ENCODE measurements at places on chromosomes 4 and X.

DNA sequence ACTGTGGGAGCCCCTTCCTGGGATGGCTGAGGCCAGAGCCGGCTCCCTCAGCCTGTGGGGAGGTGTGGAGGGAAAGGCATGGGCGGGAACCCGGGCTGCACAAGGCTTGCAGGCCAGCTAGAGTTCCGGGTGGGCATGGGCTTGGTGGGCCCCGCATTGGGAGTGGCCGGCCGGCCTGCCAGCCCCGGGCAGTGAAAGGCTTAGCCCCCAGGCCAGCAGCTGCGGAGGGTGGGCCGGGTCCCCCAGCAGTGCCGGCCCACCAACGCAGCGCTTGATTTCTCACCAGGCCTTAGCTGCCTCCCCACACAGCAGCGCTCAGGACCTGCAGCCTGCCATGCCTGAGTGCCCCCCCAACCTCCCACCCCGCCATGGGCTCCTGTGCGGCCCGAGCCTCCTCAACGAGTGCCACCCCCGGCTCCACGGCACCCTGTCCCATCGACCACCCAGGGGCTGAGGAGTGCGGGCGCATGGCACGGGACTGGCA, 78.0 kb downstream of the COX7B2 start:
- no peaks in the 10 kb centered on the region for H3K27me3 ChIP-seq
- no peak for DNase-seq
- H3K27ac ChIP-seq, result no peak overlapping the region
- H3K4me3 ChIP-seq, result no peak overlapping the region
- H3K36me3 ChIP-seq, result no peaks in the 10 kb centered on the region

GRCh38 chr4:105936901-105937300, 41.6 kb downstream of the NPNT start:
- no peak overlapping the region for H3K27ac ChIP-seq
- no peaks in the 10 kb centered on the region for H3K27me3 ChIP-seq
- no peak overlapping the region for H3K4me3 ChIP-seq
- H3K4me1 ChIP-seq, result no peaks in the 10 kb centered on the region

DNA sequence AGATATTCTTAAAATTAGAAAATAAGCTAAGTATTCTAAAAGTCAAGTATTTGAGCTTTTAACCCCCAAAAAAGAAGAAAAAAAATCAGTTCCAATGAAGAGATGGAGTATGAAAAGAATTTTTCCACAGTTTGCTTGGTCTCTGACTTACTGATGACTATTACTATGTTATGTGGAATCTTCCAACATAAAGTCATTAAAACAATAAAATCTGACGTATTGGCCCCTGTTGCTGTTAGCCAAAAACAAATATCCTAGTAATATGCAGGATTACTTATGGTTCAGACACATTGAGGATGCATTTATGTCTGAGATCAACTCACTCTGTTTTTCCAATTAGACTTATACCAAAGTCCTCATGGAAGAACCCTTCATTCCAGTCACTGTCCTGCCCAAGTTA, 517.2 kb upstream of the ADGRL3 start:
- no peaks in the 10 kb centered on the region for H3K36me3 ChIP-seq
- no peak overlapping the region for H3K4me3 ChIP-seq
- no peak for DNase-seq
- no peaks in the 10 kb centered on the region for H3K4me1 ChIP-seq

- H3K4me3 ChIP-seq, result no peak overlapping the region
- no peak overlapping the region for H3K27ac ChIP-seq
- no peak for DNase-seq
- no peaks in the 10 kb centered on the region for H3K27me3 ChIP-seq
- no peaks in the 10 kb centered on the region for H3K36me3 ChIP-seq
Measured at GRCh38 chr4:182126603-182127002, 116.6 kb upstream of the TENM3 start.

GRCh38 chr4:78928835-78929234, 10.4 kb downstream of the PAQR3 start:
- H3K27ac ChIP-seq, result no peak overlapping the region
- H3K27me3 ChIP-seq, result no peaks in the 10 kb centered on the region
- DNase-seq, result no peak
- H3K36me3 ChIP-seq, result peaks cover 26% of the 10 kb centered on the region

DNA sequence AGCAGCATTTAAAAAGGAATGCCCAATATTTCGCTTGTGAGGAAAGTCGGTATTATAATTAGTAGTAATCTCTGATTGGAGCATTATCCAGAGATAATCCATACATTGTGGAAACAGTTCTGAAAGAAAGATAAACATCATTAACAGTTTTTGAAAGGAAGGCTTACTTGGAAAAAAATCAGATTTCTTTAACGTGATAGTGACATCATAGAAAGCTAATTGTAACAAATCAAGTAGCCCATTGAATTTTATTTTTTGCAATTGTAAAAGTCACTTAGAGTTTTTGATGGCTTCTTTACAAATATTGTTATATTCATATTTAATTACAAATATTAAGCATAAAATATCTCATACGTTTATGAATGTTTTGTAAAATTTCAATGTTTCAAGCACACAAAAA, 11.6 kb upstream of the NR3C2 start:
- H3K27ac ChIP-seq, result no peak overlapping the region
- H3K4me3 ChIP-seq, result no peak overlapping the region
- no peak for DNase-seq
- H3K27me3 ChIP-seq, result peaks cover 2% of the 10 kb centered on the region
- no peaks in the 10 kb centered on the region for H3K4me1 ChIP-seq

- no peak overlapping the region for H3K27ac ChIP-seq
- H3K4me1 ChIP-seq, result no peaks in the 10 kb centered on the region
- H3K36me3 ChIP-seq, result no peaks in the 10 kb centered on the region
- H3K4me3 ChIP-seq, result no peak overlapping the region
- no peak for DNase-seq
- no peaks in the 10 kb centered on the region for H3K27me3 ChIP-seq
Measured at GRCh38 chr4:26782168-26782829, 78.3 kb upstream of the STIM2 start.

DNA sequence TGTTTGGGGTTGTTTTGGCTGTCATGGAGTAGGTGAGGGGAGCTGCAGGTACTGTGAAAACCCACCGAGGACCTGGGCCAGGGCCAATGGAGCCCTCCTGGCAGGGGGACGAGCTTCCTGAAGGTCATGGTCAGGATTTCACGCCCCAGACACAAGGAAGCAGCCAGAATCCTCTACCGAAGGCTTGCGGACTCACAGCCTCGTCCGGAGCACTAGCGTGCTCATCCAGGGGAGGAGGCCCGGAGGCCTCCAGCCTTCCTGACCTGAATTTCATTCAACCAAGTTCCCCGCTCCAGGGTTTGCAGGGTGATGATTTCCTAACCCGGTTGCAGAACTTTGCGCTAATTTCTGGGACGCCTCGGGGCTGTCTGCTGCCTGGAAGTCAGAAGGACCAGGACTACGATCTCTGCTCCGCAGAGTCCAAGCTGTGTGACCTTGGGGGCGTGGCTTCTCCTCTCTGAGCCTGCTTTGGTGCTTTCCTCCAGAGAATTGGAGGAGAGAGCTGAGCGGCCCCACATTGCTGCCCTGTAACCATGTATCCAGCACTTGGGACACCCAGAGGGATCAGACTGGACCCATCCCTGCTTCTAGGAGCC, 56.2 kb upstream of the ADRA2C start:
- no peak for DNase-seq
- no peaks in the 10 kb centered on the region for H3K36me3 ChIP-seq
- H3K27ac ChIP-seq, result no peak overlapping the region
- H3K4me3 ChIP-seq, result no peak overlapping the region

GRCh38 chr4:19372390-19372789, 879.3 kb upstream of the SLIT2 start:
- no peaks in the 10 kb centered on the region for H3K36me3 ChIP-seq
- H3K4me1 ChIP-seq, result no peaks in the 10 kb centered on the region
- H3K27ac ChIP-seq, result no peak overlapping the region
- DNase-seq, result no peak

DNA sequence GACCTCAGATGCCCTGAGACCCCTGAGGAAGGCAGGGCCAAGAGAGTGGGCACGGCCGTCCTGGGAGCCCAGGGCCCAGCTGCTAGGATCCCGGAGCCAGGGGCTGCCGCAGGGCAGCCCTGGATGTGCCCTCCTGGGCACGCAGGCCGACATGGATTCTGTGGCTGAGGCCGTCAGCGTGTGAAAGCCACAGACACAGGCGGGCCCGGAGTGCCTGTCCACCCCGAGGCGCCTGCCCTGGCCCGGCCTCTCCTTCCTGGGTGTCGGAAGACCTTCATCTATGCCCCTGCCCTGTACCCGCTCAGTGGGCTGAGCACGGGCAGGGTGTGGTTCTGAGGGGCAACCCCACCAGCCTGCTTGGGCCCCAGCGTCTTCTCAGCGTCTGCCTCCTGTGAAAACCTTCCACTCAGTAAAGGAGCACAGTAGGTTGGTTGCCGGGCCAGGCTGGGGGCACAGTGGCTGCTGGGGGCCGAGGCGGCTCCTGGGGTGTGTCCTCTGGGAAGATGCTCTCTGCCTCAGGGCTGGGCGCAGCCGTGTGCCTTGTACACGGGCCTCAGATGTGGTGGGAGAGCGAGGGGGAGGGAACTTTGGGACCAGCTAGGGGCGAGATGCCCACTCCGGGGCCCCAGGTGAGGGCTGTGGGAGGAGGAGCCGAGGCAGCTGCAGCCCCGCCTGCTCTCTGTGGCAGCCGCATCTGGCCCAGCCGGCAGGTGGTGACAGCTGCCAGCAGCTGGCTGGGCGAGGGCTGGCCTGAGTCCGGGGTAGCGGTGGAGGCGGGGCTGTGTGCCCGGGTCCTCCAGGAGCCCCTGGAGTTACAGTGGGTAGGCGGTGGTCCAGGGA, 20.8 kb downstream of the FGFRL1 start:
- DNase-seq, result no peak
- H3K27me3 ChIP-seq, result no peaks in the 10 kb centered on the region
- no peak overlapping the region for H3K27ac ChIP-seq

DNA sequence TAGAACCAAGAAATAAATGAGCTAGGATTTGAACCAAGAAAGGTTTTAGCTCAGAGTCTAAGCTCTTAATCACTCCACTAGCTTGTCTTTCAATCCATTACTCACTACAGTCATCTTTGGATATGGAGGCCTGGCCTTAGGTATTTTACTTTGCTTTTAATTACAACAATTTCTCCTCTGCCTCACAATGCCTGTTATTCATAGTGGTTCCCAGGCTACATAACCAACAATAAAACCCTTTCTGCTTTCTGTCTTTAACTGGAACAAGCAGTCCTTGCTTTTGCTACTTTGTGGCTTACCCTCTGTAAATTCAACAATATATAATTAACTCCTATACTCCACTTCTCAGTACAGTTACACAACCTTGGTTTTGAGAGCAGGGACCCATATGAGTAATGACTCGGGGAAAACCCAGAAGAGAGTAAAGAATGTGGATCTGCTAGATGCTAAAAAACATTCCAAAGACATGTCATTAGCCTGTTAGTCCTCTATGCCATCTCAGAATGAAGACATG, 94.7 kb upstream of the NAP1L5 start:
- H3K27me3 ChIP-seq, result peaks cover 3% of the 10 kb centered on the region
- peaks cover 13% of the 10 kb centered on the region for H3K4me1 ChIP-seq
- H3K27ac ChIP-seq, result no peak overlapping the region
- DNase-seq, result no peak
- no peak overlapping the region for H3K4me3 ChIP-seq

GRCh38 chr4:24824720-24825119, 29.3 kb downstream of the SOD3 start:
- DNase-seq, result no peak
- H3K27ac ChIP-seq, result no peak overlapping the region
- H3K36me3 ChIP-seq, result no peaks in the 10 kb centered on the region
- no peaks in the 10 kb centered on the region for H3K27me3 ChIP-seq
- H3K4me1 ChIP-seq, result no peaks in the 10 kb centered on the region
- no peak overlapping the region for H3K4me3 ChIP-seq

DNA sequence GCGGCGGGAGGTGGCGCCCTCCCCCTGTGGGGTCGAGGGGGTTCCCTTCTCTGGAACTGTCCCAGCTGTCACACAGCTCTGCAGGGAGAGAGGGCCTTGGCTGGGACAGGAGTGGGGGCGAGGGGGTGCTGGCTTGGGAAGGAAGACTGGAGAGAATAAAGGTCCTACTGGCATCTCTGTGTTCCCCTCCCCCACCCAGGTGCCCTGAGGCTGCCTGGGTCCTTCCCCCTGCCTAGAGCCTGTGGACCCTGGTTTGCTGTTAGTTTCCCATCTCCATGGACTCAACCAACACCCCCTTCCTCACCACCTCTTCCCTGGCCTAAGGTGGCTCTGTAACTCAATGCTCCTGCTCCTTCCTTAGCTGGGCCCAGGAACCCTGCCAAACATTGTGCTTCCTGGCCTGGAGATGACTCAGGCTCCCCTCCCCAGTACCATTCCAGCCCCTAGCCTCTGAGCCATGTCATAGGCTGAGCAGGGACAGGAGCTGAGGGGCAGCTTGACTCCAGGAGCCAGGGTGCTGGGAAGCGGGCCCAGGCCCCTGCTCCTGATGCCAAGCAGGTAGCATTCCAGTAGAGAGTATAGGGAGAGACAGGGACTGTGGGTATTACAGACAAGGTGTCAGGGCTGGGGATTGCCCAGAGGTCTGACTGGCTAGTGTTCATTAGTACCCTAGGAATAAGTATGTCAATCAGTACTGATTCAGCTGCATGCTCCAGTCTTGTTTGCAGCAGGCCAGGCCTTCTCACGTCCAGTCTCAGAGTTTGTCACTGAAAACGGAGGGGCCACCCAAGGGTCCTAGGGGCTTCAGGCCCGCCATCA, 100.7 kb downstream of the EFNB1 start:
- no peaks in the 10 kb centered on the region for H3K36me3 ChIP-seq
- no peaks in the 10 kb centered on the region for H3K4me1 ChIP-seq
- no peak overlapping the region for H3K4me3 ChIP-seq
- DNase-seq, result no peak

DNA sequence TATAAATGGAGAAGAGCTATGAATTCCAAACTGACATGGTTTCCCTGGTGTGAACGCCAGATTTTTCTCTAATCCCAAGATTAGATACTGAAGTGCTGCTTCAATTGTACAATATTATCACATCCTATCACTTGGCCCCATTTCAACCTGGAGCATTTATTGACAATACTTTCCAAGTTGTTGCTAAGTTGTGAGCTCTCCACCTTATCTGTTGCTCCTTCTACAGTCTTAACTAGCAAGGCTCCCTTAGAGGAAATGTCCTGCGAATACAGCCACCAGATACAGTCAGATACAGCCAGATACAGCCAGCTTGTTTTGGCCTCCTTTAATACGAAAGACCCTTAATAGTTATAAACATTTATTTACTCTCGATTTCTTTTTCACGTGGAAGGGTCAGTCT, 466.3 kb upstream of the FAM241A start:
- H3K27me3 ChIP-seq, result no peaks in the 10 kb centered on the region
- H3K27ac ChIP-seq, result no peak overlapping the region
- no peak overlapping the region for H3K4me3 ChIP-seq
- no peaks in the 10 kb centered on the region for H3K4me1 ChIP-seq
- no peak for DNase-seq

Data from activated naive CD4-positive, alpha-beta T cell treated with anti-CD3 and anti-CD28 coated beads, Interleukin-2, amount 10 ng/mL, durations not matched to agents 7 days and 5 days (primary cell).